ENCODE measurements at places on chromosomes 3 and 15.

DNA sequence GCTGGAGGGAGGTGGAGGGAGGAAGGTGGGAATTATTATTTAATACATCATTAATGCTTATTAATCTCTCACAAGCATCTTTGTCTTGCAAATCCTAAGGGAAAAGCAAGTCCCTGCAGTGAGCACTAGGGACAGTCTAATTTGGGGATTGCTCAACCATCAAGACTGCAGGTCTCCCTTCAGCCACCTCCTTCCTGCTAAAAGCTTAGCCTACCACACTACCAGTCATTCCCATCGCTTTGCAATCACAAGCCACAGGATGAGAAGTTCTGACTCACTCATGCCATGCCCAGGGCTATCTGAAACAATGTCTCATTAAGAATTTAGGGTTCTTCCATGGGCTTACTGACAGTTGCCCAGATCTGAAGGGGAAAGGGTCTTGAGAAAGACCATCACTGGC is 51.0 kb upstream of the EIF1B start:
- peak; percentile 5 for DNase-seq

GRCh38 chr15:62453981-62454380 is 288.9 kb upstream of the C2CD4B start:
- DNase-seq: no peak

DNA sequence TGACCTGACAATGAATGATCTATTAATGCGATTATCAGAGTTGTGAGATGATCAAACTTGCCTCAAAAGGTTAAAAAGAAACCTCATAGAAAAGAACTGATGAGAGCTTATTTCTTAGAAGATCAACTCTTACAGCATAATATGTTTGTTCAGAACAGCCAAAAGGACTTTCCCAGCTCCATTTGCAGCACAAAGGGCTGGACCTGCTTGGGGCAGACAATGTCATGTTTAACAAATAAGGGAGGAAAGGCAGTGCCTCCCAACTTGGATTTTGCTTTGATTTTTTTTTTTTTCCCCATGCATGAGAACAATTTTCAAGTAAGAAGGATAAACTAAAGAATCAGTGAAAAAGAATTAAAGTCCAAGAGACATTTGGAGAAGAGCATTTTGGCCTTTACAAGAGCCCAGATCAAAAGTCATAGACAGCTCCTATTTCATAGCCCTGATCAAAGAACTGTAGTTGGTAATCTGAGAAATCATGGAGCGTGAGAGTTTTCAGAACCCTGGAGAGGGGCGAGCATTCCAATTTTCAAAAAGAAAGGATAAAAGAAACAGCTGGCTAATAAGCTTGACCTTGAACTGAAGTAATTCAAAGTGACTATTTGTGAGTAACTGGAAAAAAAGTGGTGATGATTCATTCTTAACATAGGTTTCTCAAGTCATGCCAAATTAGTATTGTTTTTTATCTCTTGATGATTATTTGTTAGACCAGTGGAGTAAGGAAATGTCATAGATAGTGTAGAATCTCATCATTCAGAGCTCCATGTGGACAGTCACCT is 136.0 kb upstream of the CFAP20DC start:
- no peak for DNase-seq

- peak; percentile 95 for DNase-seq
These were observed 154.4 kb downstream of the PGPEP1L start for GRCh38 chr15:98853161-98853560.

DNA sequence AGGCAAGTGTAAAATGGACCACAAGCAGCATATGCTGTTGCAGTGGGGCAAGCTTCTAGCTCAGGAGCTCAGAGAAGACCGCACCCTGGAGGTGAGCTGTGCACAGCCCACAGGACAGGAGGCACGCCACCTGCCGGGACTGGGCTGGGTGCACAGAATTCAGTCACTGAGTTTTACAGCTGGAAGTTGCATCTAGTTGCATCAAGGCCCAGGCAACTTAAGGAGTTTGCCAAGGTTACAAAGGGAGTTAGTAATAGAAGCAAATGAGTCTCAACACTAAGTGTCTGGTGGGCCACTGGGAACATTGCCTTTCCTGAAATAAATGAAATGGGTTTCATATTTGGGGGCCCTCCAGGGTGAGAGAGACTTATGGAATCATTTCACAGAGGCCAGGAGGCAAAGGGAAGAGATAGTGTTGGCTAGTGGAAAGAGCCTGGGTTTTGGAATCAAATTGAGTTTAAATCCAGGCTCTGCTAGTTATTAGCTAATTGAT is 36.0 kb upstream of the TIMP4 start:
- no peak for DNase-seq

GRCh38 chr3:38579141-38579540 is 70.3 kb downstream of the SCN5A start:
- DNase-seq: no peak

- DNase-seq: no peak
These were observed 25.5 kb downstream of the ATP1B3 start for GRCh38 chr3:141901914-141902313.

GRCh38 chr3:108477511-108478147 is 32.8 kb downstream of the MYH15 start:
- peak; percentile 84 for DNase-seq

GRCh38 chr15:57427367-57427821 is 51.1 kb downstream of the CGNL1 start:
- no peak for DNase-seq

GRCh38 chr15:25892126-25892525 is 29.0 kb upstream of the ATP10A start:
- DNase-seq: no peak

Measured in Kasumi-1 (cell line).